ENCODE measurements at places on chromosomes 3 and 15.
A peak's percentile ranks its signal among the peaks of the same experiment; 100 is the strongest.

DNA sequence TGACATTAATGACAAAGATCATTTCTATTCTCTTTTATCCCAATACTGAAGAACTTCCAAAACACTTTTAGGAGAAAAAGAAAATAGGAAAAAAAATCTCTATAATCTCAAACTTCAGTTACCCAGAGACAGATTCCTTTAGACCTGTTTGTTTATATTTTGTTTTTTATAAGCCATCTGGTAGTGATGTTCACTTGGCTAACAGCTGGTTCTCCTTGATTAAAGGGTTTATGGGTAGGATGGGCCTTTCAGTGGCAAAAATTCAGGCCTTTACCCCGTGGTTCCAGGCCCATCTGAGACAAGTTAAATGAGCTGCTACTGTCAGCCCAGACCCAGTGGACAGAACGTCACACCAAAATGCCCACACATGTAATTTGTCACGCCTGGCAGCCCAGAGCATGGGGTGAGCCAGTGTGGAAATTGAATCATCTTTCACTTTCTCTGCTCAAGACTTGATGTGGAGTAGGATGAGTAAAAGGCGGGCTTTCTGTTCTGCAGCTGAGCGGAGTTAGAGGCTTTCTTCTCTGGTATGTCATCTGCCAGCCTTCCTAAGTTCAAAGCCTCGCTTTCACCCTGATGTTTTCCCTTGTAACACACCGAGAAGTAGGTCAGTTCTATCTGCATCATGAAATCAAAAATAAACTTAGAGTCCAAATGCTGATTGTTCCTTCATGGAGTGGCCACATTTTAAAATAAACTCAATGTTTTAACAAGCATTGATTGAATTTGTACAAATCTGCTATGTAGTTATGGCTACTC lies 62.5 kb upstream of the SKOR1 start:
- peak; percentile 64 for DNase-seq

DNA sequence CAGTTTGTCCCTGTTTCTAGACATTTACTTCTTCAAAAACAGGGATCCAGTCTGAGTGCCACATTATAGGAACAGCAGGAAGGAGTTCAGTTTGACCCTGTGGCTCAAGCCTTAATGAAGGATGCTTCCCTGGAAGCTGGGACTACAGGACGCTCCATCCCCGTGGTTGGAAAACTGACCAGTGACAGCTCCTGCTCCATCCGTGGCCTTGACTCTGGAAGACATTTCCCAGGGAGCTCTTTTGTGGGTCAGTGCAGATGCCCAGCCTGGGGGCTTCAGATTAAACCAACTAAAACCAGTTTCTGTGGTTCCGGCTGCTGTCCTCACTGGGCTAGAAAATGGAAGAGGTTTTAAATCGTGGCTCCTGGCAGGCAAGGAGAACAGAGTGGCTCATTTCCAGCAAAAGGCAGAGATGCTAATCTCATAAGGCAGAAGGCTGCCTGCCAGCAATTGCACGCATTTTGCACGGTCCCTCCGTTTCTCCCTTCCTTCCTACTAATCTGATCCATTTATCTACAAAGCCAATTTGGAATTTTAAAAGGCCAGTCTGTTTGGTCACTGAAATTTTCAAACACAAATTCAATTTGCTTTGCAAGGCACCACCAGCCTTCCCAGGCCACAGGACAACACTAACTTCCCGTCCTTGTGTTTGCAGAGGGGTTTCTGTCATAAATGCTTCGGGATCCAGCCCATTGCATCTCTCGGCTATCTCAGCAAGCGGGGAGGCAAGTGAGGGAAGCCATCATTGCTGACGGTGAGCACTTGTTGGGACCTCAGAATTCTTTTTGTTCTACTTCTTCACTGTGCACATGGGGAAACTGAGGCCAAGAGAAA lies 6.2 kb upstream of the SSUH2 start:
- no peak for DNase-seq

DNA sequence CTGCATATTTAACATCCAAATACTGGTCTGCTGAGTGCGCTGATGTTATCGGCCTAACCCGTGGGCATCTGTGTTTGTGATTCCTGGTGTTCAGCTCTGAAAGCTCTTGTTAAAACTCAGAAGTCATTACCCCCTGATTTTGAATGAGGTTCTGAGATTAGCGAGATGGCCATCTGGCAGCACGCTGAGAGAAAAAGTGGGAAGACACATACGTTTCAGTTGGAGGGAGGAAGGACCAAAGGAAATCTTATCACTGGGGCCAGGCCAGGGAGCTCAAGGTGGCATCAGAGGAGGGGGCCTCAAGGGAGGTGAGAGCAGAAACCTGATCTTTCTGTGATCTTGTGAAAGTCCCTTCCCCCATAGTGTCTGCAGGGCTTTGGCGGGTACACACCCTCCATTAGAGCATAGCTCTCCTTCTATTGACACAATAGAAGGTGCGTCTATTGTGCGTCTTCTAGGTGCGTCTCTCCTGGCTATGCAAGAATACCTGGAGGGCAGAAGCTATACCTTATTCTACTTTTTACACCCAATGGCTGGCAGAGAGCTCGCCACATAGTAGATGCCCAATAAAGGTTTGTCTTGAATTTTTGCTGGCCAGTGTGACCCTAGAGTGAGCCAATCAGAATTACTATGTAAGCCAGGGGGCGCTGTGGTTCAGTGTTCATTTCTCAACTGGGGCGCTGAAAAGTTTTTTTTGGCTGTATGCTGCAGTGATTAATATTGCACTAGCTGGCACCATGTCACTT lies 182.4 kb downstream of the SHQ1 start:
- DNase-seq = no peak

GRCh38 chr3:141184430-141184829 lies 47.2 kb upstream of the PXYLP1 start:
- no peak for DNase-seq

- no peak for DNase-seq
Measured at GRCh38 chr3:101212730-101213129, 107.6 kb downstream of the IMPG2 start.

- DNase-seq = no peak
Measured at GRCh38 chr3:34212175-34212574, 413.7 kb downstream of the PDCD6IP start.

DNA sequence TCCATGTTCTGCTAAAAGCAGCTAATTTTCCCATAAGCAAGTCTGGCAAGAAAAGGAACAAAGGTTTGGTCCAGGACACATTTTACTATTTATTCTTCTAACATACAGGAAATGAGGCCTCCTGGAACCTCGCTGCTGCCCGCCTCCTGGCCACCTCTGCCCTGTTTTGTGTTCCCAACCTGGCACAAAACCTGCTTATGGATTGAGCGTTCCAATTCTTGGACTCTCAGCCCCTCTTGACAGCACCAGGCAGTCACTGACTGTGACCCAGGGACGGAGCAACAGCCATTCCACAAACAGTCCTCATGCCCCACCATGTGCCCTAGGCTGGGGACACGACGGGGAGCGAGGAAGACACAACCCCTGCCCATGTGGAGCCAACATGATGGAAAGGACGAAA lies 11.6 kb upstream of the SSUH2 start:
- DNase-seq = no peak

DNA sequence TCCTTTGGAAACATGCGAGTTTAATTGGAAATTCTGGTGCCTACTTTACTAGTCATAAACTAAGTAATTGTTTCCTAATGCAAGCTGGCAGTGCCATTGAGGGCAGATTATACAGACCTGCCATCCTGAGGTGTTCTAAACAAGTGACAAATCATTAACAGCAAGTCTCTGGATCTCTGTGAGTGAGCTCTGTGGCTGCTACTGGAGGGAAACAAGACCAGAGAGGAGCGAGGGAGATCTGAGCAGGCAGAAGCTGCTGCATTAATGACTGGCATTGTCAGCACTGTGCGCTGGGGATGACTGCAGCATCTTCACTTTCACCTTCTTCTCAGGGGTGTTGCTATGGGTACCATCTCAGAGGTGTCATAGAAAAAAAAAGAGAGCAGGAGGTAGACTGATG lies 308.4 kb upstream of the DPH6 start:
- DNase-seq = no peak

- DNase-seq = no peak
Measured at GRCh38 chr3:157700405-157700804, 197.2 kb upstream of the VEPH1 start.

GRCh38 chr3:32136703-32137102 lies 30.3 kb downstream of the GPD1L start:
- no peak for DNase-seq

DNA sequence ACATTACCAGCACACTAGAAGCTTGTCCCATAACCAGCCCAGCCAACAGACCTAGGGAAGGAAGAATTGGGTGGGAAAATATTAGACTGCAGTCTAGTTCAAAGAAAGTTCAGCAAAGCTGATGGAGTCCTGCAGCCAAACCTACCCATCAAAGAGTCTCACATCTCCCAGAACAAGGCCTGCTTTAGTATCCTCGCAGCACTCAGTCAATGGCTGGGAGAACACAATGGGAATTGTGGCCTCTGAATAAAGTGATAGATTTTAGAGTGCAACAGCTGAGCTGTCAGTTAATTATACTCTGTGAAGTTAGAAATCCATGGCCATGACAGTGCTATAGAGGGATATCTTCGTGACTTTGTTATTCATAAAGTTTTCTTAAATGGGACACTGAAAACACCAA lies 207.2 kb upstream of the NAALADL2 start:
- DNase-seq = no peak

GRCh38 chr3:88019024-88019423 lies 39.8 kb downstream of the CGGBP1 start:
- DNase-seq = no peak

DNA sequence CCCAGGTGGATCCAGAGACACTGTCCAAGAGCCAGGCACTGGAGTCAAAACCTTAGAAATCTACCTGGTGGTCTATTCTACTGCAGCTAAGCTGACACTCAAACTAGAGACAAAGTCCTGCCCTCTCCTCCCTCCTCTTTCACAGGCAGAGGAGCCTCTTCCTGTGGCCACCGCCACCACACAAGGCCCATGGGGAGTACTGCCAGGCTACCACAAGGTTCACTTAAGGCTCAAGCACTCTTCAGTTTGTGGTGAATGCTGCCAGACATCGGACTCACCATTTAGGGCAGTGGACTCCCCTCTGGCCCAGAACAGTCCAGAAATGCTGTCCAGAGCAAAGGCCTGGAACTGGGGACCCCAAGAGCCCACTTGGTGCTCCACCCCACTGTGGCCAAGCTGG lies 160.9 kb downstream of the ADAMTS17 start:
- DNase-seq = no peak

DNA sequence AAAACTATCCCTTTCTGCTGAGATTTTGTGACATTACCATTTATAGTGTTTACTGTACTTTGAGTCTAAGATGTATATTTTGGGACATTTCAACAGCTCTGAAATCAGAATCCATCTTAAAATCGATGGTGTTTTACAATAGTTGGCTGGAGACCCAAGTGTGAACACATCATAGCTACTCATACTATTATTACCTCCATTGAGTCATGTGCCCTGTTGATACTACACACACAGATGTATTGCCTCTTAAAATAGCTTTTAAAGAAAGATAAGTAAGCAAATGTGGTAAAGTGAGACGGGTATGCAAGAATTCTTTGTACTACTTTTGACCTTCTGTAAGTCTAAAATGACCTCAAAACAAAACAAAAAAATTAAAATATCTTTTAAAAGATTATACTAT lies 6.7 kb downstream of the LMOD3 start:
- DNase-seq = no peak

DNA sequence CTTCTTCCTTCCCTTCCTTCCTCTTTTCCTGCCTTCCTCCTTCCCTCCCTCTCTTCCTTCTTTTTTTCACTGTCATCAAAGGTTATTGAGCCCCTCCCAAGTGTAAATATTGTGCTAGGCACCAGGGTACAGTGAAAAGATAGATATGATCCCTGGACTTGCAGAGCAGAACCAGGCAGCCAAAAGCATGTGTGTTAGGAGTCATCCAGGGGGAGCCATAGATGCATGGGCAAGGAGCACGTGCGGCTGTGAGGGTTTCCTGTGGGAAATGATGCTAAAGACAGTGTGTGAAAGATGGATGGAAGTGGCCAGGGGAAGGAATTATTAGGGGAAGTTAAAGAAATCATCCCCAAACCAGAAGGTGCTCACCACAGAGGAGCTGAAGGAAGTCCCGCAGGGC lies 65.2 kb downstream of the NR2F2 start:
- DNase-seq = no peak

DNA sequence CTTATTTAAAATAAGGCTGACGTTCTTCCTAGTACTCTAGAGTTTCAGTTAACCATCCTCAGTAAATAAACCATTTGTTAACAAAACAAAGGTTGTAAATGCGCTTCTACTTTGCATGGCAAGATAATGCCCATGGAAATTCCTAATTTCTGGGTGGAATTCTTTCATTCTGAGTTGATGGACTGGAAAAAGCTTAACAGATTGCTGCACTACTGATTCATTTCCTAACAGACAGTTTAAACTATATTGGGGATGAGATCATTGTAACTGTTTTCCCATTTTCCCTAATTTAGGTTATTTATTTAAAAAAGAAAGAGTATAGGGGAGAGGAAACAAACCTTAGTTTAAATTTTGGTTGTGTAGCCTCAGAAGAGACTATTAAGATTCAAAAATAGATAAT lies 342.2 kb downstream of the NLGN1 start:
- DNase-seq = no peak

- no peak for DNase-seq
Measured at GRCh38 chr15:70476441-70476840, 286.9 kb downstream of the UACA start.

DNA sequence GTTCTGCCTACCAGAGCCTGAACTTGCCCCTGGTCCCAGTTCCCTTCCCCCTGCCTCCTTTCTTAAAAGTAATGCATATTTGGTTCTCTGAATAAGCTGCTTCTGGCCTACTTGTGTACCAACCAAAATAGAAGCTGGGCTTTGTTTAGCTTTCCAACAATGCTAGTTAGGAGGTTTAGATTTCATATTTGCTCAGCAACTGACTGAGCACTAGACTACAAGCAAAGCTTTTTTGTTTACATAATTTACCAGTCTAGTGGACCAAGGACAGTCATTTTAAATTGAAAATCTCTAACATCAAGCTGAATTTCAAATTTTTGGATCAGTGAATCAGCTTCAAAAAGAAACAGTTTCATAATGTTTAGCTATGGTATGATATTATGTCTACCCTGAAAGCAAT lies 331.2 kb downstream of the ULK4 start:
- no peak for DNase-seq

DNA sequence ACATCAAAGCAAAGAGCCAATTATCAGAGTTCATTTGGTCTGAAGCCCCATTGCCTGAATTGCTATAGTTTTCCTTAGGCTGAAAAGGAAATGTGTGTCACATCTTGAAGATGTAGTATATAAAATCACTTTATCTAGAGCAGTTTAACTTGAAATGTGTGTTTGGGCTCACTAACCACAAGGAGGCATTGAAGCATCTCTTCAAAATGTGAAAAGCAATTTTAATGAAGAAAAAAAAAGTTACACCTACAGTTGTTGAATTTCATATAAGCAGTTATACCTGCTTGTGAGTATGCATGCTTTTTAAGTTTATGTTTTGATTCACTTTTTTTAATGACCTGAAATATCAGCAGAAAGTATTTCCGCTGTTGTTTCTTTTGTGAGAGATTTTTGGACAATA lies 129.3 kb downstream of the IQCH start:
- no peak for DNase-seq

- DNase-seq = peak; percentile 67
Measured at GRCh38 chr3:50616770-50617095, 218 bp upstream of the MAPKAPK3 start.

- DNase-seq = no peak
Measured at GRCh38 chr3:158260392-158260791, 150.5 kb downstream of the RSRC1 start.
